Activated naive CD4-positive, alpha-beta T cell treated with anti-CD3 and anti-CD28 coated beads for 36 hours (primary cell): ENCODE measurements at places on chromosomes 3 and 15.

DNA sequence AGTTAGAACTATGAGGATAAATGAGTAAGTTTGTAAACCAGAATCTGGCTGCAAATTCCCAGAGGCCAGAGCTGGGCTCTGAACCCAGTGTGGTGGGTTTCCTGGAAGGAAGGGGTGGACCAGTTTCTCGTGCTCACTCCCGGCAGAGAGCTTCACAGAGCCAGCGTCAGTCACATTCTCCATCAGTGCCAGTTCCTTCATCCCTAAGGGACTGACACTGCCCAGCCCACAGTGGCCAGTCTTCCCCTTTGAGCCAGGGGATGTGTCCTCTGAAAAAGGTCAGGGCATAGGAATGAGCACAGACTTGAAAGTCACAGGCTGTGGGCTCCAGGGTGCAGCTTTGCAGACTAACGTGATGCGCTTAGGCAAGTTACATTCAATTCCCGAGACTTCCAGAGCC lies 135.8 kb upstream of the HACD2 start:
- no peak for DNase-seq

DNA sequence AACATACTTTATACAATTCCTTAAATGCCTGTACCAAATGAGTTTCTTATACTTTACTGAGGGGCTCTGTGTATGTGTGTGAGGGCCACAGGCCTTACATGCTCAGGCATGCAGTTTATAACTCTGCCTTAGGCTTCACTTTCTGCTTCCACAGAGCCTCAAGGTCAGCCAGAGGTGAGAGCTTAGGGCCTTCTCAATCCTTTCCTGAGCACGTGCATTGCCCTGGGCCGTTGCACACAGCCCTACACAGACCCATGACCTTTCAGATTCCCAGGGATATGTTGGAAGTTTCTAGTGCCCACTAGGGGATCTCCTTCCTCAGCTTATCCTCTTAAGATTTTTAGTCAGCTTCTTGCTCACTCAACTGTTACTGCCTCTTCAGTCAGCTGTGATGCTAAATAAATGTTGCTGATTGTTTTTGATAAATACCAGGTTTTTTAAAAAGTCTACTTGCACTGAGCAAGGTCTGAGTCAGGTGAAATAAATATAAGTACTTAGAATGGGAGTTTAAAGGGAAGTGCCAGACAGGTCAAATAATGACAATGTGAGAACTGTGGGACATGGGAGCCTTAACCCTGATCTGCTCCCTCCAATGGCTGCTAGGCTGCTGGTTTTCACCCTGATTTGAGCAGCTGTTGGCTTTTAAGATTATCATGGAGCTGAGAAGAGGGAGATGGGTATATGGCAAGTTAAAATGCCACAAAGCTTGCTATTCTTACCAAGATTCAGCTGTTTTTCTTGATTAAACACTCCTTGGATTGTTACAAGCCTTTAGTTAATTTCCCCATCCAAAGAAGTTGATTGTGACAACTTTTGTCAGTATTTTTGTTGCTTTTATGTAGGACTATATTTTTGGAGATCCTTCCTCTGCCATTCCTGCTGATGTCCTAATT lies 169.5 kb downstream of the PLD1 start:
- no peak for DNase-seq

DNA sequence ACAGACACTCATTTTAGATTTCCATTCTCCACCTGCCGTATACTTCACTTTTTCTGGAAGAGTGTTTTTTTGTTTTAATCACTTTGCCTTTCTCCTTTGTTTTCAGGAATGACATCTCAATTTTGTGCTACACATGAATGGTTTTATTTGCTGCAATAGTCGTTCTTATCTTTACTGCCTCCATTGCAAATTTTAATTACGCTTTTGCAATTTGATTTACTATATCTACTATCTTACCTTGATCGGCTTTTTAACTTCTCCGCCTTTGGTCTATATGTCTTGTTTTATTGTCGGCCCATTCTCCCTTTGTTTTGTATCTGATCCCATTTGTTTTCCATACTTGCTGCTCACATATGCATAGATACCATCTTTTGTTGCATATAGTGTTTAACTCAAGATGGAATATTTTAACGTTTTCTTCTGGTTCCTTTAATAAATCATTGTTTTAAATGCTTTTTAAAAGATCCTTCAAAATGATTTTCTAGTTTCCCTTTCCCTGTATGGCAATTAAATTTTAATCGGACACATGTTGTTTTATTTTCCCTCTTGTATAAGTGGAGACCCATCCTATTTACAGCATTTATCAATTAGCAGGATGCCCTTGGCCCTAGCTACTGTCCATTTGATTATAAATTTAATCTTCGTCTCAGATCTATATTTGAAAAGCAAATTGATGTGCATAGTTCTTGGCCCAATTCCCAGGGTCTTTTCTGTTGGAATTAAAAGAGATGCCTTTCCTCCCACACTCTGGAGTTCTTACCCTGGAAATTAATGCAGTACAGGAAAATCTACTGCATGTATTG lies 97.2 kb upstream of the CNTN4 start:
- DNase-seq, result no peak

- DNase-seq, result no peak
Measured at GRCh38 chr15:73518876-73519733, 76.1 kb downstream of the REC114 start.

- no peak for DNase-seq
Measured at GRCh38 chr3:65851827-65852226, 186.9 kb downstream of the MAGI1 start.

DNA sequence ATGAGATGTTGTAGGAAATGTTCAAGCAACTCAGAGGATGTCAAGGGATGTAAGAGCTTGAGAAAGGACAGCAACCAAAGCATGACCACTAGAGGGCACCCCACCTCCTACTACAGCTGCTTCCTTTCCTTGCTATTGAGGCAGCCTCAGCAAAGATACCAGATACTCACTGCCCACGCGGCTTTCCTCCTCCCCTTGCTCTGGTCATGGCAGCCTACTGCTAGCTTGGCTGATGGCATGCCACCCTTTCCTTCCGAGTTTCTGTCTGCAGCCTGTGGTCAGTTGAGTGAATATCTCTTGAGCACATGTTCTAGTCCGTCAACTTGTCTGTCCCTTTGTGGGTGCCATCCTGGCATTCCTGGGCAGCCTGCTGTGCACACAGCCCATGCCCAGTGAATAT lies 4.4 kb upstream of the CXCR6 start:
- peak; percentile 94 for DNase-seq

DNA sequence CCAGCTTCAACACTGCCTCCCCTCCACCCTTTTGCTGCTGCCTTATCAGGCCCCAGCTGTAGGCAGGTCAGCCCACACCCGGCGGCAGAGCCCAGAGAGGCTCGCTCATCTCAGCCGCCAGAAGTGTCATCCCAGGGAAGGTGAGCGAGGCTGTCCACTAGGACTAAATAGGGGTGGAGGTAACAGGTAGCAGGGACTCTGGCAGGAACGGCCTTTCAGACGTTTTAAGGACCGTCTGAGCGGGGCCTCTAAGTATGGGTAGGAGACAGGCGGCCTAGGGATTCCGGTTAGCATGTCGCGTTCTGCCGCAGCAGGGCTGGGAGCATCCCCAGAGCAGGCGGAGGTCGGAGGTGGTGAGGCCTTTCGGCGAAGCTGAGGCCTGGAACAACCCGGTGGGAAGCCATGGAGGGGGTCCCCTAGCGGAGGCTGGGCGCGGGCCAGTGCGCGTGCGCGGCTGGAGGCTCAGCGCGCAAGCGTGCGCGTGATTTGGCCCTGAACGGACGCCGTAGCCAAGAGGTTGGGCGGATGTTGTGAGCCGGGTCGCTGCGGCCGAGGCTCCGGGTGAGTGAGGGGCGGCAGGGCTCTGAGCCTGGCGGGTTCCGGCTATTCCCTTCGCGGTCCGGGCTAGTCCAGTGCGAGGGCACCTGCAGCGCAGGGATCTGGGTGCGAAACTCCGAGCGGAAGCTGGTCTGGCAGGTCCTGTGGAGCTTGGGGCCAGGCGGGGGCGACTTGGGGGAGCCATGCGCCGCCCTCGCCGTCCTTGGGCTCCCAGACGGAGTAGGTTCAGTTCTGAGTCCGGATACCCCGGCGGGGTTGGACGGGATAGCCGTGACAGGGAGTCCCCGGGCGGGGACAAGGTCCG lies at the start of the genes MST1 and RNF123:
MST1 (minus strand) TSS at position 429 of the 862 bp plus-strand sequence. CDS start 783 bp downstream, outside the sequence.
RNF123 (plus strand) TSS at position 512 of the 862 bp plus-strand sequence. CDS start 1,609 bp downstream, outside the sequence.
- DNase-seq, result peak; percentile 93

DNA sequence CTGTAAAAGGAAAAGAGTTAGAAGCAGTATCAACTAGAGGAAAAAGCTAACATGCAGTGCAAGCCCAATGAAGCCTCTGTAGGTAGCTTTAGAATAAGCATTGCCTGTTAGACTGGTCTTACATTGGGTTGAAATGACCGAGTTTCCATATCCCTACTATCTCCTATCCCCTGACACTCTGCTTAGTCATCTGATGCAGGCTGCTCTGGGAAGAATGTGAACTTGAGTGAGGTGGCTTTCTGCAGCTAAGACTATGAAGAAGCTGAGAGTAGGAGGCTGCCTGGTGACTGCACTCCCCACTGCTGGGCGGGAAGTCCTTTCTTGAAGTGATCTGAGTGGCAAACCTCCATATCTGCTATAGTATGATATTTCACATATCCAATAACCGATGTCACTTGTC lies 64.7 kb downstream of the OXSM start:
- DNase-seq, result no peak

DNA sequence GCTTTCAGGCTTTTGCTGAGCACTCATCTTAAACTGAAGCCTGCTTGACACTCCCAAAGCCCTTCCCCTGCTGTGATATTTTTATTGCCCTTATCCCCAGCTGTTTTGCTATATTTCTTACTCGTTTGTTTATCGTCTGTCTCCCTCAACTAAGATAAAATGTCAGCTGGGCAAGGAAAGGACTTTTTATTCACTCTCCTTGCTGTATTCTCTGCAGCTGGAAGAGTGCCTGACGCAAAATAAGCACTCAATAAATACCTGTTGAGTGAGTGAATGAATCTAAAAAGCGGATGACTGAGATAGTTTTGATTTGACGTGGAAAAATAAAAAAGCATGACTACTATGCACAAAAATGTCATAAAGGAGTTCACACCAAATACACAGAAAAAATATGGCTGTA lies 84.8 kb upstream of the POMGNT2 start:
- no peak for DNase-seq

GRCh38 chr15:70079888-70080287 lies 17.8 kb downstream of the TLE3 start:
- DNase-seq, result no peak

- peak; percentile 87 for DNase-seq
Measured at GRCh38 chr3:128153156-128154041, at the start of gene EEFSEC. Gene EEFSEC (plus strand): TSS chr3:128153481. CDS start chr3:128153508, 27 bp downstream.

DNA sequence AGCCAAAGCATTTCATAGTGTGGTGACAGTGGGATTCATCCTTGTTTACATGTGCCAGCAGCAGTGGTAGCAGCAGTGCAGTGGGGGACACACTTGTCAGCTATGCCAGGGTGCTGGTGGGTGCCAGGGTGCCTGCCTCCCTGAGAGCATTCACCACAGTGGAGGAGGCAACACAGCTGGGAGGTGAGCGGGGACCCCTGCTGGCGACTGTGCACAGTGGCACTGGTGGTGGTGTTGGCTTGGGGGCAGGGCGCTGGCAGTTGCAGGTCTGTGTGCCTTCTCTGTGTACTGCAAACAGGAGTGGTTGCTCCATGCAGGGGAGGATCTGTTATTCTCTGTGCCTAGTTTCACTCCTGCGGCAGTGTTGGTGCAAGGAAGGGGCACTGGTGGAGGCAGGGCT lies 41.2 kb downstream of the CEP63 start:
- peak; percentile 25 for DNase-seq

- no peak for DNase-seq
Measured at GRCh38 chr3:10992943-10993728, 588 bp downstream of the SLC6A1 start.

GRCh38 chr3:73383470-73384049 lies 241.2 kb downstream of the PDZRN3 start:
- no peak for DNase-seq

GRCh38 chr3:11248596-11248995 lies 23.6 kb upstream of the ATG7 start:
- DNase-seq, result no peak

DNA sequence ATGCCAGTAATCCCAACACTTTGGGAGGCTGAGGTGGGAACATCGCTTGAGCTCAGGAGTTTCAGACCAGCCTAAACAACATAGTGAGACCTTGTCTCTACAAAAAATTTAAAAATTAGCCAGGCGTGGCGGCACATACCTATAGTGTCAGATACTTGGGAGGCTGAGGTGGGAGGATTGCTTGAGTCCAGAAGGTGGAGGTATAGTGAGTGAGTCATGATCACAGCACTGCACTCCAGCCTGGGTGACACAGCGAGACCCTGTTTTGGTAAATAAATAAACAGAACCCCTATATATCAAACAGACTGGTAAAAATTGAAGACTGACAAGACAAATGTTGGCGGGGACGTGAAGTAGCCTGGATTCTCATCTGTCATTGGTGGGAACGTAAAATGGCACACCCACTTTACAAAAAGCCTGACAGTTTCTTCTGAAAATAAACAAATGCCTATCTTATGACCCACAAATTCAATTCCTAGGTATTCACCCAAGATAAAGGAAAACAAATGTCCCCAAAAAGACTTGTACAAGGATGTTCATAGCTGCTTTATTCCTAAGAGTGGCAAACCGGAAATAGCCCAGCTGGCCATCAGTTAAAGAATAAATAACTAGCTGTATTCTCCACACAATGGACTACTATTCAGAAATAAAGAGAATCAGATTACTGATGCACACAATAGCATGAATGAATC lies 47.0 kb upstream of the GK5 start:
- no peak for DNase-seq

DNA sequence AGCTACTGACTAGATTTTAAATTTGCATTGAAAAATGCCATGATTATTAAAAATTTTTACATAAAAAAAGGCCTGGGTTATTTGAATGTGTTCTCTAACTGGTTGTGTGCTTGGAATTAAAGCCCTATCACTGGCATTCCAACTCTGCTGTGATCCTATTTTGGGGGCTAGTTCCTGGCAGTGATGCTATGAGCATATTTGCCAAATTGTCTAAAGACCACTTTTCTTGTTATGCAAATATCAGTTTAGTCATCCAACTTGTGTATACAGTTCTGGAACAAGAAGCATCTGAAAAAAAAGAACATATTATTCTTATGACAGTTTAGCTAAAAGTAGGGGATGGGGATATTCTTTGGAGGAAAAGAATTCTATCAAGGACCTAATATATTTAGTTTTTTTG lies 243.4 kb upstream of the ZNF717 start:
- DNase-seq, result no peak

DNA sequence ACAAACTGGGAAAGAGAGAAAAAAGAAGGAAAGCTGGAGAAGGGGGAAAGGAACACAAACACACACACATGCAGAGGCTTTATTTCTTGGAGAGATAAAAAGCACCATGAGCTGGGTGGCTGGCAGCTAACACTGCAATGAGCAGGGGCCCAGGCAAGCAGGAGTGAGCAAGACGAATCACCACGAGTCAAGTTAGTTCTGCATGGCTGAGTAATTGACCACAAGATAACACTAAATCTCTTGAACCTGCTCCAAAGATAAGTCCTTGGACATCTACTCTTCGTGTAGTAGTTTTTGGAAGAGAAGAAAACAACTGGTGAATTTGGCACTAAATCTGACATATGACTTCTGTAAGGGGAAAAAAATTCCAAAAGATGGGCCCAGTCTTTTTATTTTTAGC lies 100.9 kb downstream of the MYO5A start:
- DNase-seq, result peak; percentile 19
